Globus pallidus (tissue), 1 donor: ENCODE measurements at places on chromosomes 6 and 20.

- no peak for DNase-seq
These were observed 157.4 kb downstream of the TSHZ2 start for GRCh38 chr20:53129563-53129962.

- no peak for DNase-seq
These were observed 508.0 kb downstream of the TBC1D32 start for GRCh38 chr6:120826253-120826652.

- peak; percentile 30 for DNase-seq
These were observed at the start of gene MAP7 for GRCh38 chr6:136550330-136551071. TSS of gene MAP7 (minus strand) at chr6:136550422. CDS start at chr6:136550408, 14 bp downstream.

GRCh38 chr6:53912661-53913060, 117.9 kb downstream of the LRRC1 start:
- peak; percentile 61 for DNase-seq

DNA sequence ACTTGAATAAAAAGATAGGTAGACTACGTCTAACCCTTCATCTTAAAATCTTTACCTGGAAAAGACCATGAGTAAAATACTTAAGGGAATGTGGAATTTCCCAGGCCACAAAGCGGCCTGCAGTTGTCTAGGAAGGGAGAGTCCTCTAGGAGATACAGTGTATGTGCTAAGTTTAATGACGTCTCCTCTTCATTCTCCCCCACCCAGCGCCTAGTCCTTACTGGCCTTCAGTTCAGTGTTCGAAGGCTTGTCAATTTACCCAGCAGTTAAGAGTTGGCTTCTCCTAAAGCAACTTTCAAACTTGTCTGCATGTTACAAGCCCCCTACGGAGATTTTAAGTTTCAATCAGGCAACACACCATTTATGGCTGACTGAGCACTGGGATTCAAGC, 35.2 kb downstream of the HFE start:
- DNase-seq: no peak

DNA sequence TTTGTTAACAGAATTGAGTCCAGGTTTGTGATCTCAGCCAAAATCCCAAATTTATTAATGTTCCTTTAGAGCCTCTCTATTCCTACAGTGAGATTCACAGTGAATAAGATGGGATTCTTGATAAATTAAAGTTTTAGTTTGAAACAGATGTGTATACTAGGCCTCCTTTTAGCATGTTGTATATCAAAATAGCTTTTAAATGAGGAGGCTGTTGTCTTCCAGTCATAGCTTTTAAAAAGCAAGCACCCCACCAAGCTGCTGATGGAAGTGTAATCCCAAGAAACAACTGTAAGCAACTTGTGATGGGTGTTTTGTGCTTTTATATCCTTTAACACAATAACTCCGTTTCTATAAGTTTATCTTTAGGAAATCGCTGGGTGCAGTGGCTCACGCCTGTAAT, 7.0 kb downstream of the GTF2H5 start:
- DNase-seq: no peak

GRCh38 chr6:91691449-91691848, 1104.6 kb upstream of the MAP3K7 start:
- no peak for DNase-seq

DNA sequence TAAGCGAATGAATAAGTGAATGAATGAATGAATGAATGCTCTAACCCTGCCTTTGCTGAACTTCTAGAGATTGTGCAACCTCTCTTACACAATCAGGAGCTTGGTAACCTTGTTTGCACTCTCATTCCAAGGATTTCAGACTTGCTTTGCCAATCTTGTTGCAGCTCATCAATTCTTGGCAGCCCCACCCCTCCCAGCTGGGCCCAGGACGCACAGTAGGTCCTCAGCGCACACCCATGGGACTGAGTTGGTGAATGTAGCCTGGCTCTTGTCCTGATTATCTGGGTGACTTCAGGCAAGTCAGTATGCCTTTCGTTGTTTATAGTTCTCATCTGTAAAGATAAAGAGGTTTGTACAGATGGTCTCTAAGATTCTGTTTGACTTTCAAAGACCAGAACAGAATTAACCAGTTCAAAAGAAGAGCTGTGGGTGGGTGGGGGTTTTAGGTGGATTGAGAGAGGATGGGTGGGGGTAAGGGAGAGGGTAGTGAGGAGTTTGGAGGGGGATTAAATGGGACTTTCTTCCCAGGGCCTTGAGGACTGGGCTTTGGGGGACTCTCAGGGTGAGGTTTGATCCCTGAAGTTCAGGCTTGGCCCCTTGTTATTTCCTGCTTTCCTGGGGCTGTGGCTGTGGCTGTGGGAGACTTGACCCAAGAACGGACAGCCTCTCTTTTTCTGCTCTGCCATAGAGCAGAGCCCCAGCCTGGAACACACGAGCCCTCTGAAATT, 33.2 kb downstream of the VEGFA start:
- no peak for DNase-seq

DNA sequence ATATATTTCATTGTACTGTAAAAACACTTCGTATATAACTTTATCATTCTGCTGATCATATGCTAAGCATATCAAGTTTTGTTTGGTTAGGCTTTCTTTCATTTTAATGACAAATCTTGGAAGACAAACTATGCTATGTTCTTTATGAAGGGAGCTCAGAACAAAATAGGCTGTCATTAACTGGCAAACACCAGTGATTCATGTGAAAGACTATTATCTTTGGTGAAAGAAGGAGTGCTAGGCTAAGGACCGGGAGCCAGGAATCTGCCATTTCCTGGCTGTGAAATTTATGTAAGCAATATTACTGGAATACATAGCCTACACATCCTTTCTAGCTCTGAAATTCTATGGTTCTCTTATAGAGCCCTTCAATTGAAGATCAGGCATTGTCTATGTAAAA, 136.2 kb upstream of the CCN2 start:
- no peak for DNase-seq

GRCh38 chr6:71228461-71229041, 60.1 kb upstream of the OGFRL1 start:
- DNase-seq: no peak

DNA sequence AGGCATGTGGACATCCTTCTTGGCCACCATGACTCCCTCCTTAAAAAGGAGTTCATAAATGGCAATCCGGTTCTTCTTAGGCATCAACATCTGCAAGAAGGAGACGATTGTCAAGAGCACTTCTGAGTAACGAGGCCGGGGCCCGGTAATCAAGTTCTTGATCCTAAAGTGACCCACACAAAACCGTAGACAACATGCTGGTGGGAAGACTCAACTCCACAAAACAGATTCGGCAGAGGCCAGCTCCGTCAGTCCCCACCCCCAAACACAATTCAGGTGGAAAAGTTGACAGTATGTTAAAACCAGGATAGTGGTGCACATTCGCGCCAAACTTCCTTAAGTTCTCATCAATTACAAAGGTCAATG, 754 bp downstream of the RPS10 start:
- no peak for DNase-seq

- DNase-seq: peak; percentile 73
These were observed 92.7 kb downstream of the AGPAT4 start for GRCh38 chr6:161181121-161181520.

GRCh38 chr6:131628726-131629125, 684 bp upstream of the MED23 start:
- DNase-seq: no peak

GRCh38 chr20:38927902-38928578, 1.8 kb downstream of the FAM83D start:
- DNase-seq: no peak

DNA sequence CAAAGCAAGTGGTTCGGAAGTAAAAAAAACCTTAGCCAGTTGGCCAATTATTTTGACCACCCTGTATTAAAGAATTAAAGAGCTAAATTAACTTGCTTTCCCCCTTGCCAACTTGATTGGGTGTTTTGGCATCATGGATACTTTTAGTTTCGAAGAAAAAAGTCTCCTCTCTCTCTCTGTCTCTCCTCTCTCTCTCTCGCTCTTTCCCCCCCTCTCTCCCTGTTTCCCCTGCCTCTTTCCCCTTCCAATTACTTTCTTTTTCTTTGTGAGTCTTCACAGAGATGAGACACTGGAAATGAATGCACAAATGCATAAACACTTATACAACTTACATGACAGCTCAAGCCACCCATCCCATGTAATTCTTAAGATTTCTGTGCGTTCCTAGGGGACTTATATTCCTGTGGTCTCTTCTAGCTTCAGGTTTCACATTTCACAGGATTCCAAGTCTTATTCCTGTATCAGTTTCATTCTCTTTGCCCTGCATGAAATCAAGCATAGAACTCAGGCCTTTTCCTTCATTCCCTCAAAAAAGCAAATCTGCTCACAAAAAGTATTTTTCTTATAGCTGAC, 32.9 kb upstream of the EYA4 start:
- DNase-seq: no peak

DNA sequence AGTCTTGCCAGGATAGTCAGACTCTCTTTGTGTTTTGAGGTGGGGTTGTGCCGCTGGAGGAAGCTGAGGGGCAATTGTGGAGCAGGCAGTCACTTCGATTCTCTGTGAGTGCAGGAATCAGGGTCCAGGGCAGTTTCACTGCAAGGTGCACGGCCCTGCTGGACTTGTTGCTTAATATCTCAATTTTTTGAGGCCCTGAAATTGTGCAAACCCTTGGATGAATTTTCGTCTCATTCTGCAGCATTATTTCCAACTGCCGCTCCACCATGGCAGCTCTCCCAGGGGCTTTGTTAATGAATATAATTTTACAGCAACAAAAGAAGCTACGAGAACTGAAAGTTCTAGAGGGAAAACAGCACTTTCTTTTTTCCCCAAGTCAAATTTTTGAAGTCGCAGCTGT, 531.9 kb downstream of the QKI start:
- DNase-seq: peak; percentile 51

GRCh38 chr20:22794200-22794599, 209.8 kb upstream of the FOXA2 start:
- no peak for DNase-seq

- no peak for DNase-seq
These were observed 33.7 kb upstream of the PAQR8 start for GRCh38 chr6:52328303-52328662.
